ENCODE measurements at places on chromosomes 6 and 20.

- H3K27me3 ChIP-seq, result peaks cover 65% of the 10 kb centered on the region
- H3K4me3 ChIP-seq, result peak overlapping the region; percentile 99
- peak overlapping the region; percentile 99 for H3K27ac ChIP-seq
- peak; percentile 71 for DNase-seq
Observed at GRCh38 chr6:28981431-28981832, 23.7 kb downstream of the ZNF311 start.

DNA sequence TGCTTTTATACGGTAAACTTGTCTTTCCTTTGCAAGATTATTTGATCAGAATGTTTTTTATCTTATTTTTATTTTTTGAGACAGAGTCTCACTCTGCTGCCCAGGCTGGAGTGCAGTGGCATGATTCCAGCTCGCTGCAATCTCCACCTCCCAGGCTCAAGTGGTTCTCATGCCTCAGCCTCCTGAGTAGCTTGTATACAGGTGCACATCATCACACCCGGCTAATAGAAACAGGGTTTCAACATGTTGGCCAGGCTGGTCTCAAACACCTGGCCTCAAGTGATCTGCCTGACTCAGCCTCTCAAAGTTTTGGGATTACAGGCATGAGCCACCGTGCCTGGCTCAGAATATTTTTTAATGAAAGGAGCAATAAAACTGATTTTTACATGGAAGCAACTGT, 8.9 kb upstream of the LPIN3 start:
- H3K36me3 ChIP-seq, result no peaks in the 10 kb centered on the region
- H3K4me3 ChIP-seq, result no peak overlapping the region
- H3K4me1 ChIP-seq, result peaks cover 17% of the 10 kb centered on the region
- H3K27me3 ChIP-seq, result peaks cover 7% of the 10 kb centered on the region

- H3K27ac ChIP-seq, result no peak overlapping the region
- H3K27me3 ChIP-seq, result no peaks in the 10 kb centered on the region
- DNase-seq, result no peak
Observed at GRCh38 chr6:122651031-122651430, 40.8 kb downstream of the PKIB start.

DNA sequence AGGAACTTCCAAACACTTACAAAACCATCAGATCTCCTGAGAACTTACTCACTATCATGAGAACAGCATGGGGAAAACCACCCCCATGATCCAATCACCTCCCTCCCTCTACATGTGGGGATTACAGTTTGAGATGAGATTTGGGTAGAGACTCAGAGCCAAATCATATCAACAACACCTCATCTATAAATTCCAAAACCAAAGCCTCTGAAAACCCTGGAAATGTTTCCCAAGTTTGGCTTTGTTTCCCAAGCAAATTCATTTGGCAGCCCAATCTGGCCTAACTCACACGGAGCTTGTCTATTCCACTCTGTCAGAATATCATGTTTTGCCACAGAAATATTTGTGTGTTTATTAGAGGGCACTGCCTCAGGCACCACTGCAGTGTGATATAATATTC, 142.6 kb downstream of the COL9A1 start:
- no peak for DNase-seq
- no peaks in the 10 kb centered on the region for H3K36me3 ChIP-seq
- H3K4me1 ChIP-seq, result no peaks in the 10 kb centered on the region
- H3K4me3 ChIP-seq, result no peak overlapping the region
- no peak overlapping the region for H3K27ac ChIP-seq

- no peaks in the 10 kb centered on the region for H3K4me1 ChIP-seq
- DNase-seq, result no peak
- no peaks in the 10 kb centered on the region for H3K27me3 ChIP-seq
- no peak overlapping the region for H3K4me3 ChIP-seq
Observed at GRCh38 chr6:107266563-107266962, 151.2 kb upstream of the BEND3 start.

DNA sequence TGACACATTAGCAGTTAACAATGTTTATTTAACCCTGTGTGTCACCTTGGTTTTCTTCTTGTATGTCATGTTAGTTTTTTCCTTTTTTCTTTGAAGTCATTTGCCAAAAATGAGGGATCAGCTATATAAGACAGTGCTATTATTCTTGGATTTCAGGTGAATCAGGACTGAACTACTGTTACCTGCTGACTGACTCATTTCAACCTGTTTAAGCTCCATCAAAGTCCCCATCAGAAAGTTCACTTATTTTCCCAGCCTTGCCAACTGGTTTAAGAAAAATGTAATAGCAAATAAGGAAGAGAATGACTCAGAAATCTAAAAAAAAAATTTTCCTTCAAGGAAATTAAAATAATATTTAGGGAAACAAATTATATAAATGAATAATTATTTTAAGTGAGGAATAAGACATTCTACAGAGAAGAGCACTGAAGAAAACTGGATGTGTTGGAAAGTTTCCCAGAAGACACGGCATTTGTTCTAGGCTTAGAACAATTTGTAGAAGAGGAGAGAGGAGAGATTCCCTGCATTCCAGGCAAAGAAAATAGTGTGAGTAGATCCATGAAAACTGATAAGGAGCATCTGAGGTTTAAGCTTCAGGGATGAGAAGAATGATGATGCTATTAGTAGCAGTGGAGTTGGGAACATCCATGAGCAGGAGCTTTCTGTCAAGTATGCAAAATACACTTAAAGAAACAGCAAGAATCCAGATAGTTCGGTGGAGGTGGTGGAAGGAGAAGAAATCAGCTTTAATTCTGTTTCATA, 84.9 kb upstream of the SIM1 start:
- H3K36me3 ChIP-seq, result no peaks in the 10 kb centered on the region
- DNase-seq, result no peak
- H3K27me3 ChIP-seq, result no peaks in the 10 kb centered on the region
- no peaks in the 10 kb centered on the region for H3K4me1 ChIP-seq
- no peak overlapping the region for H3K27ac ChIP-seq

DNA sequence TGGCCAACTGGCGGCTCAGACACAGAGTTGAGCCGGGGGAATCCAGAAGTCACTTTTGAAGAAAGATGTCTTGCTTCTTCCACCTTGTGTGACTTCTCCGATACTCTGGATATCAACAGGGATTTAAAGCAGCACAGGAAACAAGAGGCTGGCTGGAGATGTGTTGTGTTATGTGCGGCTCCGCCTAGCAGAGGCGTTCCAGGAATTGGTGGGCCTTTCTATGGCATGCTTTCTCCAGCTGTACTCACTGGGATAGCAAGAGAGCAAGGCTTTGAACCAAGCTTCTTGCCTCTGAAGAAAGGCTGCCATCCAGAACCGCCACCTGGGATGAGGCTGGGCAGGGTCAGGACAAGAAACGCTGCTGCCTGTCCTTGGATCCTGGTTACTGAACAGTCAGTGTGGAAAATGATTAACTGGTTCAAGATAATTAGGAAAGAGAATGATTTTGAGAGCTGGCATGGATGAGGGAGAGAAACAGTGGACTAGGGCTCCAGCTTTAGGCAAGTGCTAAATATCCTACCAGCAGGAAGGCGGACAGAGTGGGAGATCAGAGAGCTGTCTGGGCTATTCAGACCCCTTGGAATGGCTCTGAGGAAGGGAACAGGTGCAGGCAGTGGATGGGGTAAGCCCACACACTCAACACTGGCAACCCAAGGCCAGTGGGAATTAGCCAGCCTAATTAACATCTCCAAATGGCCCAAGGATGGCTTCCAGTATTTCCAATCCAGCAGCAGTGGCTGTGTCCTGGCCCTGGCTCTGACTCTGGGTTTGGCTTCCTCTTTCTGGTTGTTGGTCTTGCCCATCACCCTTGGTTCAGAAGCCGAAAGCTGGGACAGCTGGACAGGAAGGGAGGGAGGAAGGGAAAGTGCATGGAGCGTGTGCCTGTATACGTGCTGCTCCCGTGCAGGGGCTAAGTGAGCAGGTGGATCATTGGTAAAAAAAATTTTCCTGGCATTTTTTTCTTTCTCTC, 31.9 kb downstream of the INSM1 start:
- H3K4me3 ChIP-seq, result no peak overlapping the region
- H3K27me3 ChIP-seq, result no peaks in the 10 kb centered on the region
- peak overlapping the region; percentile 60 for H3K27ac ChIP-seq
- peaks cover under 1% of the 10 kb centered on the region for H3K4me1 ChIP-seq
- no peak for DNase-seq

DNA sequence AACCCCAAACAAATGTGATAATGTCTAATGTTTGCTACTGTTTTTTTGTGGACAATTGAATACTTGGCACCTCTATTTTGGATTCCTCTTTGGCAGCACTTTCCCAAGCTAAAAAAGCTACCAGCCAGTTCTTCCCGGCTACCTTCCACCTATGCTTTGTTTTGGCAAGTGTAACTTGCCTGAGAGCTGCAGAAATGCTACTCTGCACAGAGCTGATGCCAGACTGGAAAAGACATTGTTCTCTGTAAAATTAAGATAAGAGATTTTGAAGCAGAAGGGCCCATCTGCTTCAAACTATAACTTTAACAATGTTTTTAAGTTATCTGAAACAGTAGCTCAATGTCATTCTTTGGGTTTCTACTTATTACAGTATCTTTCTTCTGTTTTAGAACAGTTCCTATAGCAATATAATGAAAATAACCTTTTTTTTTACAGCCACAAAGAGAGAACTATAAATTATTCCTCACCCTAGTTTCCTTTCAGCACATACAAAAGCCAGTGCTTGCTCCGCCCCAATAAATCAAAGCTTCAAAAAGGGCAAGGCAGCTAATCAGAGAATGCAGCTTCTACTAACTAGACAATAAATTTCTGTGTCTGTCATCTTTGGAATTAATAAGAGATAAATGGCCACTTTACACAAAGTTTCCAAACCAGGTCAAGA, 183.1 kb downstream of the UBE3D start:
- H3K4me1 ChIP-seq, result no peaks in the 10 kb centered on the region
- no peak overlapping the region for H3K27ac ChIP-seq
- H3K27me3 ChIP-seq, result peaks cover 7% of the 10 kb centered on the region
- H3K4me3 ChIP-seq, result no peak overlapping the region
- no peaks in the 10 kb centered on the region for H3K36me3 ChIP-seq

GRCh38 chr6:17865243-17865642, 122.2 kb downstream of the KIF13A start:
- H3K36me3 ChIP-seq, result no peaks in the 10 kb centered on the region
- DNase-seq, result no peak
- H3K27me3 ChIP-seq, result peaks cover 48% of the 10 kb centered on the region

DNA sequence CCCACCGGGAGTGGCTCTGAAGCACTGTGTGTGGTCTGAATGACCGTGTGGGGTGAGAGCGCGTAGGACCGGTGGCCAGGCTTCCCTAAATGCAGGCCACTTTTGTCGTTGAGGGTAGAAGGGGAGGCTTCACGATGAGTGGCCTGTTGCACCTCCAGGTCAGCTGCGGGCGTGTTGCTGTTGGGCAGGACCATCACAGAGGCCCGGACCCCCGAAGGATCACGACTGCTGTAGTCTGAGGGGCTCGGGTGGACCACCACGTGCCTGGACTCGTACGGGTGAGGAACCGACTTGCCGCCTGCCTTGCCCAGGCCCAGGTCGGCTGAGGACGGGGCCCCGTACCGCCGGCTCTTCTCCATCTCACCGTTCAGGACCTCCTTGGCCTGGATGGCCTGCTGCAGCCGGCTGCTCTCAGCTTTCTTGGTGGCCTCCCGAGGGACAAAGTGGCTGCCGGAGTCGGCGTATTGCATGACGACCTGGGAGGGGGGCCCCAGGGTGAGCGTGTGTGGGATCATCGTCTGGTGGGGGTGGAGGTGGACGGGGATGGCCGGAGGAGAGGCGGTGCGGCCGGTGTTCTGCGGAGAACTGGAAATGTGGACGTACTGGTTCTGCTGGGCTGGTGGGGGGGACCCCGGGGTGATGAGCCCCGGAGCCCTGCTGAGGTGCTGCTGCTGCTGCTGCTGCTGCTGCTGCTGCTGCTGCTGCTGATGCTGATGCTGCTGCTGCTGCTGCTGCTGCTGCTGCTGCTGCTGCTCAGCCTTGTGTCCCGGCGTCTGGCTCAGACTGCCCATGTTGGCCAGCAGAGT, 88.8 kb downstream of the GMPR start:
- no peak overlapping the region for H3K4me3 ChIP-seq
- H3K27me3 ChIP-seq, result no peaks in the 10 kb centered on the region
- no peak for DNase-seq
- no peak overlapping the region for H3K27ac ChIP-seq
- peaks cover 35% of the 10 kb centered on the region for H3K4me1 ChIP-seq

GRCh38 chr6:114000069-114000468, 29.1 kb upstream of the HDAC2 start:
- H3K36me3 ChIP-seq, result no peaks in the 10 kb centered on the region
- no peak overlapping the region for H3K27ac ChIP-seq
- H3K4me1 ChIP-seq, result peaks cover 5% of the 10 kb centered on the region
- peaks cover 22% of the 10 kb centered on the region for H3K27me3 ChIP-seq
- no peak overlapping the region for H3K4me3 ChIP-seq
- no peak for DNase-seq

GRCh38 chr6:130421585-130421984, 55.8 kb downstream of the TMEM200A start:
- no peaks in the 10 kb centered on the region for H3K36me3 ChIP-seq
- H3K27me3 ChIP-seq, result no peaks in the 10 kb centered on the region
- DNase-seq, result no peak
- H3K4me1 ChIP-seq, result no peaks in the 10 kb centered on the region
- no peak overlapping the region for H3K27ac ChIP-seq

- H3K27me3 ChIP-seq, result peaks cover 34% of the 10 kb centered on the region
- H3K4me1 ChIP-seq, result peaks cover 6% of the 10 kb centered on the region
- DNase-seq, result no peak
- no peak overlapping the region for H3K4me3 ChIP-seq
- H3K27ac ChIP-seq, result no peak overlapping the region
- H3K36me3 ChIP-seq, result no peaks in the 10 kb centered on the region
Observed at GRCh38 chr6:36392621-36393020, 5.2 kb upstream of the ETV7 start.

DNA sequence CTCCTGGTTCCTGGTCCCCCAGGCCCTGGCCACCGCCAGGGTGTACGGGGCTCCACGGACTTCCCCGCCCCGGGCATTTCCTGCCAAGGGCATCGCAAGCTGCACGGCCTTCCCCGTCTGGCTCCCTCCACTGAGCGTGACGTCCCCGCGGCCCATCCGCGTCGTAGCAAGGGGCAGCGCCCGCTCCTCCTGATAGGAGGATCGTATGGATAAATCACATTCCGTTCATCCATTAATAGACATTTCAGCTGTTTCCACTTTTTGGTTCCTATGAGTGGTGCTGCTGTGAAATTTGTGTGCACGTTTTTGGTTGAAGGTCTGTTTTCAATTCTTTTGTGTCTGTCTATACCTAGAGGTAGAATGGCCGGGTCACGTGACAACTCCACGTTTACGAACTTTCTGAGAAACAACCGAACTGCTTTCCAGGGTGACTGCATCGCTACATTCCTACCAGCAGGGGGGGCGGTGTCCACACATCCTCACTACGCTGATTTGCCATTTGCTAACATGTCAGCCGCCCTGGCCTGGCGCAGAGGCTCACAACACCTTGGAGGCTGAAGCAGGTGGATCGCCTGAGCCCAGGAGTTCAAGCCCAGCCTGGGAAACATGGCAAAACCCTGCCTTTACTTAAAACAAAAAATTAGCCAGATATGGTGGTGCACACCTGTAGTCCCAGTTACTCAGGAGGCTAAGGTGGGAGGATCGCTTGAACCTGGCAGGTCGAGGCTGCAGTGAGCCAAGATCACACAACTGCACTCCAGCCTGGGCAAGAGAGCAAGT, 37.7 kb downstream of the KCNQ2 start:
- peaks cover 7% of the 10 kb centered on the region for H3K27me3 ChIP-seq
- DNase-seq, result peak; percentile 81
- no peaks in the 10 kb centered on the region for H3K36me3 ChIP-seq
- H3K4me3 ChIP-seq, result peak overlapping the region; percentile 58
- no peak overlapping the region for H3K27ac ChIP-seq

Measured in activated T-cell treated with anti-CD3 and anti-CD28 coated beads, Interleukin-2, amount 50 U/mL, for 72 hours (primary cell).